ENCODE measurements at places on chromosomes 7 and 10.

DNA sequence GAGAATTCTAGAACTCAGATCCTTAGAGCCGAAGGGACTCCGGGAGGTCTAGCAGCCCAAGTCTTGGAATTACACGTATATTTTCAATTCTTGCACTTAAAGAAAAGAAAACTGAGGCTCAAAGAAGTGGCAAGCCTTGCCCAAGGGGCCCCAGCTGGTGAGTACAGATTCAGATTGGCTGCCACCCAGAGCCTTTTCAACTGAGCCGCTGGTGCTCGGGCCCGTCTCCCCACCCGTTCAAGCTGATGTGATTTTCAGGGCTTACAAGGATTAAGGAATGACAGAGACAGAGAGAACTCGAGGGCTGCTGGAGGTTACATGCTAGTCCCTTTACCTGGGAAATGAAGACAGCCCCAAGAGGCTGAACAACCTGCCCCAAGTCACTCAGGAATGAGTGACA is 117.8 kb downstream of the ABLIM1 start:
- DNase-seq: no peak

GRCh38 chr10:21694631-21695030 is 160.6 kb downstream of the MLLT10 start:
- DNase-seq: no peak

GRCh38 chr7:22931011-22931410 is 82.9 kb downstream of the HYCC1 start:
- no peak for DNase-seq

DNA sequence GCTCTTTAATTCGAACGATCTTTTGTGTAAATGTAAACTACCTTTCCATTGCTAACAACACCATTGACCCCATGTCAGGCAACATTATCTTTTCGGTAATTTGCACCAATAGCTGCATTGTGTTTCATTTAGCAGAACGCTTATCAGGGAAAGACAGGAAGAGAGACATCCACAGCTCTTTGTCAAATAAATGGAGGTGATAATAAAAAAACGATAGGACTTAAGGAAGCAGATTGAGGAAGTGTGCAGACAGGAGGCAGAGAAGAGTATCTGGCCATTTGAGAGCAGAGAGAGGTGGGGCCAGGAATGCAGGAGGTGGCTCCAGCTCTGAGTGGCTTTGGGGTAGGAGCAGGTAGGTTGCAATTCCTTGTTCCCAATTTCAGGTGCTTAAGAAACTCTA is 37.5 kb upstream of the ADARB2 start:
- DNase-seq: no peak

DNA sequence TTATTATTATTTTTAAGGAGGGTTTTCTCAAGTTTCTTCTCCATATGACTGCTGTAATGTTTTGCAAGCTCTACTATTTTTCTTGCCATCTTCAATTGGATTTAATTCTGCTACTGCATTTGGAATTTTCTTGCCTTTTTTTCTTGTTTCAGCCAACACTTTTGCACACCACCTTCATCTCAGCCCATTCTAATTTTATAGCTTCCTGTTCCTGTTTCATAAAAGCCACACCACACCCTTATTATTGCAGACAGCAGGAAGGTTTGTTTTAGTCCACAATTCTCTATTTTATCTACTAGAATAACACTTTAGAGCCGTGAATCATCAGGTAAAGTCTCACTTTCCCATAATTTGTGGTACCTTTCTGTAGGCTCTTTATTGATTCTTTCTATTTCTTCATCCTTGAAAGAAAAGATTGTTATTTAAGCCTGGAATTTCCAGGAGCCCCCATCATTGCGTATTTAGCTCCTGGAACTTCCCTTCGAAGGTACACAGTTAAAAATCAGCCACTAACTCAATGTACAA is 209.3 kb upstream of the TBX20 start:
- no peak for DNase-seq

- DNase-seq: peak; percentile 39
Observed at GRCh38 chr7:1555813-1556543, at the start of gene TMEM184A. TSS of gene TMEM184A (minus strand) at chr7:1556205. CDS start at chr7:1555484, 721 bp downstream.

GRCh38 chr7:151875942-151876898 is 695 bp downstream of the PRKAG2 start:
- DNase-seq: peak; percentile 56

DNA sequence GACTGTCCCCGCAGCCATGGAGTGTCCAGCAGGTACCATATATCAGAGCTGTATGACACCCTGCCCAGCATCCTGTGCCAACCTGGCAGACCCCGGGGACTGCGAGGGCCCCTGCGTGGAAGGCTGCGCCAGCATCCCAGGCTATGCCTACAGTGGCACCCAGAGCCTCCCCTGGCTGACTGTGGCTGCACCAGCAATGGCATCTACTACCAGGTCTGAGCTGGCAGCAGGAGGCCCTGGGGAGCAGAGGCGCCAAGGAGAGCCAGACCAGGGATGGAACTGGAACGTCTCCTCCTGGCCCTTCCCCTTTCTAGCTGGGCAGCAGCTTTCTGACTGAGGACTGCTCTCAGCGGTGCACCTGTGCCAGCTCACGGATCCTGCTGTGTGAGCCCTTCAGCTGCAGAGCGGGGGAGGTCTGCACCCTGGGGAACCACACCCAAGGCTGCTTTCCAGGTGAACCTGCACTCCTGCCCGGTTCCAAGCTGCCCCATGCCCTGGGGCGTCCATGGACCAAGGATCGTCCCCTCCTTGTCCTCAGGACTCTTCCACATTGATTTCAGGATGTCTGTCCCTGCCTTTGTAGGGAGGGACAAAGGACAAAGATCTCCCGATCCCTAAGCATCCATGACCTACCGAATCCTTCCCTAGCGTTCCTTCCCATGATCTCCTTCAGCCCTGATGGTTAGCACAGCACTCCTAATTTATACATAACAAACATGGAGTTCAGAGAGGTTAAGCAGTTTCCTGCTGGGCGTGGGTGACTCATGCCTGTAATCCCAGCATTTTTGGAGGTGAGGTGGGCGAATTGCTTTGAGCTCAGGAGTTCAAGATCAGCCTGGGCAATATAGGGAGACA is 33.3 kb downstream of the EPHB4 start:
- no peak for DNase-seq

DNA sequence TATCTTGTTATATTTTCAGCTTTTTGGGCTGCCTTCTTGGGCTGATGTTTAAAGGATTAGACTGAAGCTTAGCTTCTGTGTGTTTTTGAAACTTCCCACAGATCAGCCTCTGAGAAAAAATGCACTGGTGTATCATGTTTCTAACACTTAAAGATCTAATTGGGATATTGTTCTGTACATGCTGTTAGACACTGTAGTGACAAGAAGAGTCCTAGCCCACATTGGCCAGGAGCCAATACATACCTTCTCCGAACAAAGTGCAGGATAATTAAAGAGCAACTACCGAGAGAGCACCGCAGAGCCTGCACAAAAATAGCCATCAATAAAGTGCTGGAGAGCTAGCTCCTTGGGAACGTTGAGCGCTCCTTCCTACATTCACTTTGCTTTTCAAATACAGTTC is 289.4 kb upstream of the SP8 start:
- no peak for DNase-seq

DNA sequence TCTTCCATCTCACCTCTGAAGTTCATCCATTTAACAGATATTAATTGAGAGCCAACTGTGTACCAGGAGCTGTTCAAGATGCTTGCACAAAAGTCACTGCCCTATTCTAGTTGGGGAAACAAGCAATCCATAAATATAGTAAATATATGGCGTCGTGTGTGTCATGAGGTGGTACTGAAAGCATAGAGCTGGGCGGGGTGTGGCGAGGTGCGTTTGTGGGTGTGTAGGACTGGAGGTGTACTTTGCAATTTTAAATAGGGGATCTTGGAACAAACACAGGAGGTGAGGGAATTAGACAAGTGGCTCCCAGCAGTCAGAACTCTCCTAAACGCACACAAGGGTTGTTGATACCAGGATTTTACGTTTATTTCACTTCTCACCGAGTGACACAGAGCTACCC is 490 bp upstream of the ZNF239 start:
- DNase-seq: no peak

DNA sequence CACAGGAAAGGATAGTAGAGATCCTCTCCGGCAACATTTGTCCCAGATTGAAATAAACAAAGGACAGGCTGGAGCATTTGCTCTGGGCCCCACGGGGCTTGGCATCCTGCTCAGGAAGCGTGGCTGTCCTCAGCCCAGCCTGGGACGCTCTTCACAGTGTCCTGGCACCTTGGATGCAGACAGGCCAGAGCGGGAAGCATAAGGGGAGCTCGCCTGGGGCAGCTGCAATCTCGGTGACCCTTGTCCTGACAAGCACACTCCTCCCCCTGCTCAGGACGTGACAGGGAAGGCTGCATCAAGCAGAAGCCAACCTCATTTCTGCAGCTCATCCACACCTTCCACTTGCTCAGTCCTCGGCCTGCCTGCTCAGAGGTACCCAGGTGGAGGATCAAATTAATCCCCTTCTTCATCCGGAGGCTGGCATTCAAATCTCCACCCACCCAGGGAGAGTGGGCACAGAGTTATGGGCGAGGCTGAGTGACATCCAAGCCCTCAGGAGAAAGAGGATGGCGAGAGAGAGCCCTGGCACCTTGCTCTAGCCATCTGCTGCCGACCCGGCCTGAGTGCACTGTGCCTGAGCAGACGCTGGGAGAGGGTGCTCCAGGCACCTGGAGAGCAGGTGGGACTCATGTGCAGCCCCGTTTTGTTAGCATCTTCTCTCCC is 47.6 kb downstream of the ABRAXAS2 start:
- DNase-seq: no peak

DNA sequence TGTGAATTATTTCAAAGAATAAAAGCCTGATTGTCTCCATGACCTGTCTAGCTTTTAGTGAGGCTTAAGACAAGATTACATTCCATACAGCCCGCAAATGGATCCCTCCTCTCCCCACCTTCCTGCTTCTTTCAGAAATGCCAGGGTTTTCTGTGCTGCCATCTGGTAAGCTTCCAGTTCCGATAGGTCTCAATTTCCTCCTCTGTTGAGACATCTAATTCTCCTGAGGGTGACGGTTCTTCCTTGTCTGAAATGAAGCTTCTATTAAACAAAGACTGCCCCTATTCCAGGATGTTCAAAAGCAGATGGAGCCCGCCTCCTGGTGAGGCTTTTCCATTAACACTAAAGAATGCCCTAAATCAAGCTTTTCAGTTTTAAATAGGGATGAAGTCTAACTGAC is 295.6 kb downstream of the PTPRN2 start:
- no peak for DNase-seq

- no peak for DNase-seq
Observed at GRCh38 chr10:109259293-109259692, 664.0 kb downstream of the XPNPEP1 start.

GRCh38 chr10:71634531-71635164 is 84.9 kb downstream of the C10orf105 start:
- DNase-seq: no peak

- no peak for DNase-seq
Observed at GRCh38 chr7:15837306-15837950, 150.9 kb upstream of the MEOX2 start.

- DNase-seq: peak; percentile 49
Observed at GRCh38 chr7:7672545-7673239, 32.1 kb downstream of the UMAD1 start.

DNA sequence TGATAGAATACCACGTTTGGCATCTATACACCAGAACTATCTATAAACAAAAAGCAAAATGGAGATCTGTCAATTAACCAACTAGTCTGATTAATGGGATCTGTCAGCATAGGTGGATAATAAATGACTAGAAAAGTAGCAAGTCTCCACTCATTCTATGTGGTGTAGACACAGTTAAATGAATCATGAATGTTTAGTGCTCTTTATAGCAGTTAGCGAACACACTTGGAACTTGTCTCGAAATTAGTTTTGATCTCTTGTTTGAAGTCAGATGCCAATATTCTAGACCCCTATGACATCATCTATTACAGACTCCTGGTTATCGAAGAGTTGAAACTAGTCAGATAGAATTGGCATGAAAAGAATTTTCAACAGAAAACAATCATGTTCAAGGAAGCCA is 259.7 kb downstream of the AHR start:
- DNase-seq: no peak

DNA sequence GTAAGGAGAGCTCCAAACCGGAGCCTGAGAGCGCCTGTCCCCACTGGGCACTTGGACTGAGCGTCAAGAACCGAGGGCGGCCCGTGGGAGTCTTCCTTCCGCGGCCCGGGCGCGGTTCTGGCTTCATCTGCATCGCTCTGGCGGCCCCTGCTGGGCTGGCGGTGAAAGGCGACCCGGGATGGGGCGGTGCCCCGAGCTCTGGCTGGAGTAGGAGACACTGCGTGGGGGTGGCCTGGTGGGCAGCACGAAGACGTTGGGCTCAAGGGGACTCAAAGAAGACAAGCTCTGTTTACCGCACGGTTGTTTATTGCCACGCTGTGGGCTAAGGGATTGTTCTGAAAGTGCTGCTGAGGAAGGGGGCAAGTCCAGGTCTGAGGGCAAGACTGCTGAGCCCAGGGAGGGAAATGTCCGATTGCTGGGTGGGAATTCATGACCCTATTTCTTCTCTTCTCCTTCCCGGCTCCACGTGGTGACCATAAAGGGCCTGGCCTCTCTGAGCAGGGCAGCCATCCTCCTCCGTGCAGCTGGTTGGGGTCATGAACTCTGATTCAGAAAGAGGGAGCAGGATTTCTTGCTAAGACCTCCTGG is 29.8 kb downstream of the PLAU start:
- peak; percentile 86 for DNase-seq

DNA sequence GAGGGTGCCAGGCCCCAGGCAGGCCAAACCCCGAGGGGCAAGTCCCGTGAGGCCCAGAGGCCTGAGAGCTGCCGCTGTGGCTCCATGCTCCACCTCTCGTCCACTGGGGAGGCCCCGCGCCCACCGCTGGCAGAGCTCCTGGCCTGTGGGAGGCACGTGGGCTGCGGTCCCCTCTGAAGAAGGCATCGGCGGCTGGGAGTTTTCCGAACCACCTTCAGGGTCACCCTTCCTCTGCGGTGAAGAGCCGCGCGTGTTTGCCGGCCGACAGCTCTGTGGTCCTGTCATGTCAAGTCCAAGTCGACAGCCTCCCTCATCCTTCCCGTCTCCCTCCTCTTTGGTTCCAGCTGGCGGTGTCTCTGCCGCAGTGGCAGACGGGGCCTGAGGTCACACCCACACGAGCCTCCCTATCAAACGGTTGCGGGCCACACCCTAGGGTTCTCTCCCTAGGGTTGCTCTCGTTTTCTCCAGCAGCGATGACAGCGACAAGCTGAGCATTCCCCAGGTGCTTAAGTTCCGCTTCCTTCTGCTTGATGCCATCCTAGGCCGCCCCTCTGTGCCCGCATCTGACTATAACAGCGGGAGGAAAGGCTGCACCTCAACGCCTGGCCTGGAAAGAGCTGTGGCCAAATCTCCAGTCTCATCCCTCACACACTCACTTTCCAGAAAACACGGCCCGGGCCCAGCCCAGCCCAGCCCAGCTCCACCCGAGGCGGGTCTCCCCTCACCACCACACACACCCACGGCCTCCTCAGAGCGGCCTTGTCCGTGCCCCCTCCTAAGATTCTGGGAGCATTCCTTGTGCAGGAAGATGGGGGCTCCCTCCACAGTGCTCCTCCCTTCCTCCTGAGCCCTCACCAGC is 185.0 kb downstream of the ELFN1 start:
- no peak for DNase-seq

- DNase-seq: no peak
Observed at GRCh38 chr10:79191951-79192676, 123.3 kb downstream of the ZMIZ1 start.

GRCh38 chr7:47228386-47229014 is 353.4 kb downstream of the TNS3 start:
- no peak for DNase-seq

GRCh38 chr10:4064489-4064888 is 279.5 kb upstream of the KLF6 start:
- no peak for DNase-seq

GRCh38 chr7:130432886-130433285 is 7.9 kb downstream of the CEP41 start:
- DNase-seq: no peak

Data from activated CD4-positive, alpha-beta T cell treated with anti-CD3 and anti-CD28 coated beads, Interleukin-2, amount 50 U/mL, for 16 hours (primary cell).